Adipocyte (in vitro differentiated cells): ENCODE measurements at places on chromosomes 5 and 9.
A peak's percentile ranks its signal among the peaks of the same experiment; 100 is the strongest.

GRCh38 chr5:166982226-166982625 is 1309.2 kb upstream of the WWC1 start:
- DNase-seq: no peak

DNA sequence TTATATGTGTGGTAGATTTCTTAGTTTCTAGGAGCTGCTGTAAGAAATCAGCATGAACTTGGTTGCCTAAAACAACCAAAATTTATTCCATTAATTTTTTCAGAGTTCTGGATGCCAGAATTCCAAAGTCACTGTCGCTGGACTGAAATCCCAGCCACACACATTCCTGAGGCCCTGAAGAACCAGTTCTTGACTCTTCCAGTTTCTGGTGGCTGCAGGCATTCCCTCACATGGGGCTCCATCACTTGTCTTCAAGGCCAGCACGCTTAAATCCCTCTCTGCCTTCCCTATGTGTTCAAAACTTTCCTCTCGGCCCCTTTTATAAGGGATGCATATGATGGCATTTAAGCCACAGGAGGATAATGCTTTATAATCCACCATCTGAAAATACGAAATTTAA is 1237.5 kb upstream of the CDH9 start:
- no peak for DNase-seq

DNA sequence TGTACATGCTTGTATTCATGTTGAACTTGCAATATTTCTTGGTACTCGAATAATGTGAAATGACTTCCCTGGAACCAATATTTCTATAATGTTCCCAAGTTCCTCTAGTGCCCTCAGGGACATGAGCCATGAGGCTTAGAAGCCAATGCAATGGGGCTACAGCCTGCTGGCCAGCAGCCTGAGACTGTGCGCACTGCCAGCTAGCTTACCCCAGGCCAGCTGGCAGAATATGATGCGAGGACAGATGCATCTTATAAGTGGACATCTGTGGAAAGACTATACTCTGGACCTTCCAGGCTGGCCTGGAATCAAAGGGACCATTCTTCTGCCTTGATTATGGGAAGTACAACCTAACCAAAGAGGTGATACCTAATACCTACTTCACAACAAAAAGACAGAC is 1862.0 kb upstream of the ACO1 start:
- DNase-seq: no peak

GRCh38 chr9:68961587-68961986 is 52.3 kb downstream of the PRKACG start:
- no peak for DNase-seq

GRCh38 chr5:171624396-171624795 is 161.2 kb upstream of the SMIM23 start:
- DNase-seq: no peak

DNA sequence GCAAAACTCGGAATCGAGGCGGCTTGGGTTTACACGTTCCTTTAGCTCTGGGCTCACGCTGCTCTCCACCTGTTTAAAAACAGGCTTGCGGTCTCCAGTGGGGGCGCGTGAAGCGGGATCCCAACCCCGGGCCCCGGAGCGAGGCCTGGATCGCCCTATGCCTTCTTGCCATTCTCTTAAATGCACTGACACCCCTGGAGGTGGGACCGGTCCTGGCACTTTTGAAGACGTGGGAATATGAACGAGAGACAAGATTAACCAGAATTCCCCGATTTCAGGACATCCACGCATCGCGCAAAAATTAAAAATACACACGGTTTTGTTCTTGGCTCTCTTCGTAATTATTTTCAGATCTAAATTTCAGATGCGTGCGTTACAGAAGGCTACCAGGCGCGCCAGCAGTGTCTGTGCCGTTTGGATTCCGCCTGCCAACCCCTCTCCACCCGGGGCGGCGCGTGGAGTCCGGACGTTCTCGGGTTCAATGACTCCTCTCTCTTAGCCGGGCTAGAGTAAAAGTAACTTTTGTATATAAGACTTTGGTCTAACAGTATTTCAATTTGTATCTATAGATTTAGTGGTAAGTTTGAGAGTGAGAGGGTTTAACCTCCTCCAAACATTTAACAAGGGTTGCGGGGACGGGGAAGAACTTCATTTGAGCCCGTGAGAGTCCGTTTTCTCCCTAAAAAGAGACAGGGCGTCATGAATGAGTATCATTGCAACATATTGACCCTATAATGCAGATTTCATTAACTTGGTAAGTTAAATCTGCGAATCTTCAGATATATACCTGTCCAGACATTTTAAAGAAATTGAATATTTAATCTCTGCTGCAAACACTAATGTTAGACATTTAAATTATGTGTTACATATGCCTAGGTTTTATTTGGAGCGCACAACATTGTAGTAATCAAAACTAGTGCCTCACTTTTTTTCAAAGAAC is 3.8 kb downstream of the FOXD1 start:
- DNase-seq: no peak

DNA sequence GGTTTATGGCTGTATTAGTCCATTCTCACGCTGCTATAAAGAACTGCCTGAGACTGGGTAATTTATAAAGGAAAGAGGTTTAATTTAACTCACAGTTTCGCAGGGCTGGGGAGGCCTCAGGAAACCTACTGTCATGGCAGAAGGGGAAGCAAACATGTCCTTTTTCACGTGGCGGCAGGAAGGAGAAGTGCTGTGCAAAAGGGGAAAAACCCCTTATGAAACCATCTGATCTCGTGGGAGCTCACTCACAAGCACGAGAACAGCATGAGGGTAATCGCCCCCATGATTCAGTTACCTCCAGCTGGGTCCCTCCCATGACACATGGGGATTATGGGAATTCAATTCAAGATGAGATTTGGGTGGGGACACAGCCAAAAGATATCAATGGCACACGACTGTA is 13.9 kb downstream of the LRRC70 start:
- no peak for DNase-seq

DNA sequence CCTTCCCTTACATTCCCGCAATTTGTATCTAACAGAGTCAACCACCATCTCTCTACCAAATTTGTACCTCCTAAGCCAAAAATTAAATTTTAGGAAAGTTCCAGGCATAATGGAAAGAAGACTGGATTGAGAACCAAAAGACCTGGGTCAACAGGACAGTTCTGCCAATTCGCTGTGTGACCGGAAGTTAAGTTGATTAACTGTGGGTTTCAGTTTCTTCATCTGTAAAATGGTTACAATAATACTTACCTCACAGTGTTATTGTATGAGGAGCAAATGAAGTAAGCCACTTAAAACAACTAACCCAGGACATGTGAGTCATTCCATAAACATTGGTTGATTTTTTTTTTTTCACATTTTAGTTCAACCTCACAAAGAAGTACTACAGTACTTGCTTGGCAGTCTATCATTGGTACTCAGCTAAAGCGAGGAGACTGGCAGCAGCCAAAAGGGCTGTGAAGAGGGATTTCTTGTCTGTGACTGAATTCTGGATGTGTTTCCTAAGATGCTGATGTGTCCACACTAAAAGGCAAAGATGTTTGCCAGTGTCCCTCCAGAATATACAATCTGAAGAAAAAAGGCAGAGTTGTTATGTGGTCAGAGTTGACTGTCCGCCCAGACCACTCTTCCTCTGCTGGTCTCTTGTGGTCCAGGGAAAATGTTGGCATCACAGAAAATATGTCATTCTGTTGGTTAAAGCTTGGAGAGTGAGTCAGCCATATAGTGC is 198.6 kb downstream of the TLE1 start:
- DNase-seq: peak; percentile 45

- no peak for DNase-seq
Measured at GRCh38 chr5:133635051-133635450, 22.7 kb upstream of the FSTL4 start.

- DNase-seq: no peak
Measured at GRCh38 chr5:133121080-133121479, 69.3 kb downstream of the HSPA4 start.

GRCh38 chr5:61322738-61323725 is 9.0 kb upstream of the ZSWIM6 start:
- no peak for DNase-seq

DNA sequence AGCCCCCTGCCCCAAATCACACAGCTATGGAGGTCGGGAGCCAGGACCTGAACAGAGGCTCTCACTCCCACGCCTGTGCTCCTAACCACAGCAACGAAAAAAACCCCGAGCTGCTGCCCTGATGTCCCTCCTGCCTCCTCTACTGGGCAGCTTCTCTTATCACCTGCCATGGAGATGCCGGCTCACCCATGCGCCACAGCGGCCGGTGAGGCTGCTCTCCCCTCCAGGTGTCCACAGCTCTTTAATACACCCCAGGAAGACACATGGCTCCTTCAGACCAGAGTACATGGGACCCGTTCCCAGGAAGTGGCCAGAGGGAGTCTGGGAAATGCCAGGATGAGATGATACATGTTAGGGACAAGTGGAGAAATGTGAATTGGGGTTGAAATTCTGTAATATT is 110.9 kb downstream of the COL23A1 start:
- DNase-seq: no peak

GRCh38 chr9:26662476-26662875 is 230.1 kb downstream of the CAAP1 start:
- DNase-seq: no peak

GRCh38 chr9:109549386-109549785 is 51.3 kb upstream of the PTPN3 start:
- no peak for DNase-seq

DNA sequence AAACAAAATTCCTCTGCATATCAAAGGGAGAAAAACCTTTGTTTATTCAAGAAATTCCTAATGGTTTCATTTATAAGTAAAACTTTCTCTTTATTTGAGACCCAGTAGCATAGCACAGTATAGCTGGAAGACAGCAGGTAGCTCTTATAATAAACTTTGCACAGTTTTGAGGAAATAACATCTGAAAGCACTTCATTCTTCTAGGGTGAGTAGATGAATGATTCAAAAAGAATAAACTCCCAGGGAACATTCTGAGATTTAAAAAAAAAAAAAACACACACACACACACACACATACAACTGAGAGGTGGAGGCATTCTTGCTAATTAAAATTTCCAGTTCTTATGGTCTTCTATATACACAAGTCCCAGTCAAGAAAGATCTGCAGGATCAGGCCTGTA is 197.3 kb downstream of the BNC2 start:
- no peak for DNase-seq

DNA sequence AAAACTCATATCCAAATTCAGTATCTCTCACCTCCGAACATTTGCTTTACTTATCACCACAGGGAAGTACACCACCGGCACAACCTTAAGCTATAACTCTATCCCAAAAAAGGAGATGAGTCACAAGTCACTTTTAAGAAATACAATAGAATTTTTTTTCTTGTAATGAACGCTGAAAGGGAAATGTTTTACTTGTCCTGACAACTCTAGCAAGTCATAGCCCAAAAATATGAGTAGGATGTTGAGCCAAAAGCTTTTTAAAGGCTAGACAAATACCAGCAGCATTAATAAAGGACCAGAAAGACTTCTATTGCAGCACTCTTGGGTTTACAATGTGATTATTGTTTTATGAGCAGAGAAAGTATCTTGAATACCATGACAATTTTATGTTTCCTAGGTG is 147.3 kb upstream of the FST start:
- DNase-seq: peak; percentile 49

DNA sequence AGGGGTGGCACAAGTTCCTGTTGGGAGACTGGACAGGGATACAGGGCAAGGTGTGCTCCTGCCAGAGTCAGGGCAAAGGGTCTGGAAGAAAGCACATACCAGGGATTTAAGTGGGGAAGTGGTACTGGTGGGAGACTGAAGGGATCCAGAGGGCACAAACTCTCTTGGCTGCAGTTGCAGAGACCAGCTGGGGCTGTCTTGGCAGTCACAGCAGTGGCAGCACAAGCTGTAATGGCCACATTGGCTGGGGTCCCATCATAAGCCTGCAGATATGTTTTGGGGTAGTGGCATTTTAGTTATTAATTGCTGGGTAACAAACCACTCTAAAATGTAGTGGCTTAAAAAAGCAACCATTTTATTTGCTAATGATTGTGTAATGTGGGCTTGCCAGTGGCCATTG is 492.2 kb downstream of the ENC1 start:
- no peak for DNase-seq

- no peak for DNase-seq
Measured at GRCh38 chr5:135651156-135651555, 72.4 kb upstream of the CXCL14 start.

GRCh38 chr9:4987961-4988421 is 2.9 kb downstream of the JAK2 start:
- peak; percentile 84 for DNase-seq

DNA sequence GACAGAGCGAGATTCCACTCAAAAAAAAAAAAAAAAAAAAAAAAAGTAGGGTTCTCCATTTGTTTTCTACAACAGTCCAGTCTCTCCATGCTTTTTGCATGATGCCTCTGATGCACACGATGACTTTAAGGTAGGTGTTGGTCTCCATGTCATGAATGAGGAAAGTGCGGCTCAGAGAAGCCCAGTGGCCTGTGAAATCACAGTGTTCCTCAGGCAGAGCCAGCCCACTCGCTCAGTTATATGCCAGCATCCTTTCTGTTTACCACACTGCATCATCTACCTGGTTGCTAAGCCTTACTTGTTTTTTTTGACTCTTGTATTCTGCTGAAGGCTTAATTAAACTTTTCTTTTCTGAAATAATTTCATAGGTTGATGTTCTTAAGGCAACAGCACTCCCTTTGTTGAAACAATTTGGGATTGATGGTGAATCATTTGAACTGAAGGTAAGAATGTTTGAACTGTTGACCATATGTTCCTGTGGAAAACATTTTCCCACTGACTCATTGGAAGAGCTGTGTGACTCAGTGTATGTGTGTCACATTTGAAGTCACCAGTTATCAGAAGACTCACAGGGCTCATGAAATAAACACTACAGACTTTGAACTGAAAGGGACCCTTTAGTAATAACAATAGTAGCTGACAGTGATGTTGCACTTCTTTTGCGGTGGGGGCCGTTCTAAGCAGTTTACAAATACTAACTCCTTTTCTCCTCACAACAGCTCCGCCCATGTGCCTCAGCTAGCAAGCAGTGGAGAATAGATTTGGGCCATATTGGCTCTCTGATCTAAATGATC is 40.2 kb downstream of the RCL1 start:
- DNase-seq: peak; percentile 81

DNA sequence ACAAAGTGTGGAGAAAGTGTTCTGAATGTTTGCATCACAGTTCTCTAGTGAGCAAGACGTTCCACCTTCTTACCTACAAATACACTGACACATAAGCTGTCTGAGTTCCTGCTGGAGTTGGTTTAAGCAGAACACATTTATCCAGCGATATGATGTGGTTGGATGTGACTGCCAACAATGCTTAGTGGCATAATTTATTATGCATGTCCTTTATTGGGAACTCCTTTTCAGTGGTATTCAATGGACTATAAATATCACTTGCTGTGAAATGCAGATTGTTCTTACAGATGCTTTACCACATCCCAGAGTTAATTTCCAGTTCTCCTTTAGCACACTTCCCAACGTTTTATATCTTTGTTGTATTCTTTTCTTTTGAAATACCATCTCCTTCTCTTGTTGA is 222.2 kb downstream of the LURAP1L start:
- no peak for DNase-seq
